Heart left ventricle (tissue), 16 donors: ENCODE measurements at places on chromosomes 1 and 21. TPM values are rescaled to one million over a fixed set of nuclear protein-coding genes. Genes with fewer than 3 reads are reported as not detected.

- no peak for DNase-seq
Observed at GRCh38 chr1:1836119-1836518, 54.8 kb downstream of the GNB1 start.

GRCh38 chr1:164704954-164705353, 146.0 kb downstream of the PBX1 start:
- DNase-seq, result no peak

DNA sequence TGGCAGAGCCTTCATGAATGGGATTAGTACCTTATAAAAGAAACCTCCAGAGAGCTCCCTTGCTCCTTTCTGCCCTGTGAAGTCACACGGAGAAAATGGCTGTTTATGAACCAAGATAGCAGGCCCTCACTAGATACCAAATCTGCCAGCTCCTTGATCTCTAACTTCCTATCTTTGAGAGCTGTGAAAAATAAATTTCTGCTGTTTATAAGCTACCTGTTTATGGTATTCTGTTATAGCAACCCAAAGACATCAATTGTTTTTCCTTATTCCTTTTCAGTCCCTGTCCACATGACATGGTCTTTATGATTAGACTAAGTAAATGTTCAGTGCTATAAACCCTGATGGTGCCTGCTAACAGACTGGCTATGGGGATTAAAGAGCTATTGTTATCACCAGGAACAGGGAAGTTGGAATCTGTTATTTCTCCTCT, 9.7 kb upstream of the STIL start:
- no peak for DNase-seq

- no peak for DNase-seq
Observed at GRCh38 chr21:41786509-41786987, 19.7 kb upstream of the RIPK4 start.

- DNase-seq, result no peak
Observed at GRCh38 chr1:78547081-78547480, 56.3 kb downstream of the PTGFR start.

- DNase-seq, result no peak
Observed at GRCh38 chr1:58618303-58618702, 41.3 kb upstream of the TACSTD2 start.

DNA sequence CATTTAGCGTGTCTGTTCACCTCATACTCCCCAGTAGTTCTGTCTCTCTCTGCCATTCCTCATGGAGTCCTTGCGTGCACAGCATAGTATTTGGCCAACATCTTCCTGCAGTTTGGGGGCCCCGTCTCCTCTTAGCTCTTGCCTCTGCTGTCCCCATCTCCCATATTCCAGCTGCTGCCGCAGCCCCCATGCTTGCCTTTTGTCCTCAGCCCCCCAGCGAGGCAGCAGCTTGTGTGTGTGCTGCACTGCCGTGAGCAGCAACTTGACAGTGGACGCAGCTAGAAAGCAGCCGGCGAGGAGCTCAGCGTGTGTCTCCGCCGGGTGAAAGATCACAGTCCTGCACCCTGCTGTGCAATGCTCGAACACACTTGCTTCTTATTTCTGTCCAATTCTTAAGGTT, 164.2 kb upstream of the COL6A1 start:
- no peak for DNase-seq

DNA sequence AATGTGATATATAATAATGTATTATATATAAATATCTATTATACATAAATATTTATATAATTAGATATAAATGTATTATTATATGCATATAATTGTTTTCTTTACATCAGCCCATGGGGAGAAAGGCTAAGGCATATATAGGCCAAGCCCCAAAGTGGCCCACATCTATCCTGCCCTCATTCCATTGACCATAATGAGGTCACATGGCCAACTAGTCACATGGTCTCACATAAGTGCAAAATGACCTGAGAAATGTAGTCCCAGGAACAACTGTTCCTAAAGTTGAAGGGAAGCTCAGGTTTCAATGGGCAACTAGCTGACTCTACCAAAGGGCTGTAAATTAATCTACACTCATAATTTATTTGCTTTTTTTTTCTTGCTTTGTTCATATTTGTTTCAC, 14.5 kb upstream of the CCDC185 start:
- DNase-seq, result no peak

GRCh38 chr1:6419397-6419803, 319 bp downstream of the HES2 start:
- no peak for DNase-seq

DNA sequence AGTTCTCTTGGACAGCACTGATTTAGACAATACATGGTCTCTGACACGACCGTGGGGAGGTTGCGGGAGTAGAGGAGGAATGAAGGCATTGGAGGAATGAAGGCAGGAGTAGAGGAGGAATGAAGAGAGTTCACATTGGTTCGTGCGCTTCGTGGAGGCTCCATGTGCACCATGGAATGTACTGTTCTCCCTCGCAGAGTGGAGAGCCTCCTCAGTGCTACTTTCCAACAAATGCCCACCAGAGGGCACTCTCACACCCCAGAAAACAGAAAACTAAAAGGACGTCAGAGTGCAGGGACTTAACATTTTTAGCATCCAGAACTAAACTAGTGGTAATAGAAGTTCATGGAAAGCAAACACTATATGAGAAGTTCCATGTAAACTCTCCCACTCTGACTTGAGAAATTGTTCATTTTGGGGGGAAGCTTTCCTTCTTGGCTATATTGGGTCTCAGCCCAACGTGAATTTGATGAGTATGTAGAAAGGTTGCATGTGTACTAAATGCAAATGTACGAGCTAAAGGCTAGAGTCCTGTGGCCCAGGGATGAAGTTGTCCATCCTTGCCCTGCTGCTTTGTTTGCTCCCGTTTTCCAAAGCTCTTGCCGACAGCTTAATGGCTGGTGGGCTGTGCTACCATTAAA, 211.6 kb downstream of the LMX1A start:
- DNase-seq, result peak; percentile 37

DNA sequence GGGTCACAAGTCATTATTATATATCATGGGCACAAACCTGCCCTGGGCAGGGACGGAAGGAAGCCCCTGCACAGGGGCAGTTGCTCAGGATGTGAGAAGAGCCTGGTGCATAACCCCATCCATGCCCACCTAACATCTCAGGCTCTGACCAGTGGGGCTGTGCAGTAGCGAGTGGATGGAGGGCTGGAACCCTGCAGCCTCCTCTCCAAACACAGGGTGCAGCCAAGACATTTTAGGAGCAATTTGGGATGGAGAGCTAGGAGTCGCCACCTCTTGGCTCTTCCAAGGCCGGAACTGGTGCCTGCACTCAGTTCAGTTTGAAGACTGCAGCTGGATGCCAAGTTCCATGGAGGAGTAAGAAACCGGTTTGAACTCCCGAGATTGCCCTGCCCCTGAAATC, 2.8 kb downstream of the MX1 start:
- DNase-seq, result no peak

DNA sequence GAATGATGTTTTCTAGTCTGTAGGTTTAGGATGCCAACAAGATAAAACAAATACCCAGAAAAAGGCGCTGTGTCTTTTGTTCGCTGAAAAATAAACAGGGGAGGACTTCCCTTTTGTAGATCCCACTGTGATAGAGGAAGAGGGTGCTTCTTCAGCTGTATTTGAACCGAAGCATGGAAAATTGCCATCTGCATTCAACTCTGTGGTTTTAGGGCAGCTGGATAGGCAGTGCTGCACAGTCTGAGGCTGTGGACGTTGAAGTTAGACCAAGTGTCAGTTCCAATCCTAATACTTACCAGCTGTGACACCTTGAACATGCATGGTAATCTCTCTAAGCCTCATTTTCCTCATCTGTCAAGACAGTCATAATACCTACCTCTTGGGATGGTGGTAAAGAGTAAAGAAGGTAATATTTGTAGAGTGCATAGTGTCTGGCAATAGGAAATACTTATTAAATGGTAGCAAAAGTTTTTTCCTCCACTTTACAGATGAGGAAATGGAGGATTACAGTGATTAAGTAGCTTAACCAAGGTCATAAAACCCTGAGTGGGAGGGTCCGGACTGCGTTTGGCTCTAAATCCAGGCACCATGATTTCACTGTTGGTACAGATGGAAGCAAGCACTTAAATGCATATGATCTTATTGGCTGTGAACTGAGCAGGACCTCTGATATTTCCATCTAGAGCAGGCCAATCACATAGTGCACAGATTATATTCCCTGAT, 48.5 kb downstream of the UTP25 start:
- no peak for DNase-seq

GRCh38 chr21:15018382-15018781, 46.4 kb downstream of the NRIP1 start:
- DNase-seq, result no peak

DNA sequence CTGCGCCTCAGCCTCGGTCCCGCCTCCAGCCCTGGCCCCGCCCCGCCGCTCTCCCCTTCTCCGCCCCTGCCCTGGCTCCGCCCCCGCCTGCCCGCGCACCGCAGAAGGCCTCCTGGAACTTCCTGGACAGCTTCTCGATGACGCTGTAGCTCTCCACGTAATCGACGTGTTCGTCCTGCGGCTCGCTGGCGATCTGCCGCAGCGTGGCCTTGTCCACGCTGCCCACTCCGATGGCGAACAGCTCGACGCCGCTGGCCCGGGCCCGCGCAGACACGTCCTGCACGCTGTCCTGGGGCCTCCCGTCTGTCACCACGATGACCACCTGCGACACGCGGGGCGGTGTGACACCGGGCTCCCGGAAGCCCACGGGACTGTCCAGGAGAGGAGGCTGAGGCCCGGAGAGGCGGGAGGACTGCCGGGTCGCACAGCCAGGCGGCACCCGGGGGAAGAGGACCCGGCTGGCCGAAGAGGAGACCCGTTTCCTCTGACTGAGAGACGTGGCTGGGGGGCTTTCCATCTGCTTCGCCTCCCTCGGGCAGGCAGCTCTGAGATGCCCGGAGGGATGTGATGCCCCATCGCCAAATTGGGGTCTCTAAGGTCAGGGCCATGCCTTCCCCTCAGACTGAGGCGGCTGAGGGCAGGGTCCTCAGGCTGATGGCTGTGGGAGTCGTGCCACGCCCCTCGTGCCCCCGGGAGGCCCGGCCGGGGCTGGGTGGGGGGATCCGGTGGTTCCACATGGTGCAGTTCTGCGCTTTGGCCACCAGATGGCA, 4.6 kb downstream of the MATN1 start:
- DNase-seq, result peak; percentile 90

DNA sequence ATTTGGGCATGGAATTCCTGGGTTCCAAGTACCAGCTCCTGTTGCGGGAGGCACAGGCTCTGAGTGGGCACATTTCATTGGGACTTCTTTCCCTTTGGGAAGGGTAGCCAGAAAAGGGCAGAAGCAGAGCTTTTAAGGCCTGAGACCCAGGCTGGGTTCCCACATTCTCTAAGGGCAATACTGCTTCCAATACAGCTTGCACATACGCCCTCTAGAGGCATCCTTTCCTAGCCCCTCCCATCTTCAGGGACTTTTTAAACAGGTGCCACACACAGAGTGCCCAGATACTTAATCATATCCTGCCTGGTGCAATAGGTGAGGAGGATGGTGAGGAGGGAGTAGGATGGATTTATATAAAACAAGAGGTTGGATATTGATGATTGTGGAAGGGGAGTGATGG, 5.7 kb downstream of the GPR88 start:
- no peak for DNase-seq

GRCh38 chr1:83706354-83706938, 292.5 kb downstream of the TTLL7 start:
- DNase-seq, result no peak

GRCh38 chr1:222521299-222522104, 26.4 kb downstream of the HHIPL2 start:
- no peak for DNase-seq

- no peak for DNase-seq
Observed at GRCh38 chr1:18118078-18118477, 10.5 kb downstream of the IGSF21 start.

- no peak for DNase-seq
Observed at GRCh38 chr1:56357927-56358690, 221.3 kb downstream of the PLPP3 start.

DNA sequence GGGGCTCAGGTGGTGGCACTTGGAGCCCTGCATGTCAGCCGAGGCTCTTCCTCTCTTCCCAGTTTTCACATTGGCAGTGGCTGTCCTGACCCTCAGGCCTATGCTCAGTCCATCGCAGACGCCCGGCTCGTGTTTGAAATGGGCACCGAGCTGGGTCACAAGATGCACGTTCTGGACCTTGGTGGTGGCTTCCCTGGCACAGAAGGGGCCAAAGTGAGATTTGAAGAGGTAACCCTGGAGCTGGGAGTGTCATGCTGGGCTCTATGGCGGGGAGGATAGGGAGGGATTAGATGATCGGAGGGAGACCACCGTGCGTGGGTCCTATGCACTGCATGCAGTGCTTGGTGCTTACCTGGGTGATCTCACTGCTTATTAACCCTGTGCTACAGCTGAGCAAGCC, 13.5 kb downstream of the AZIN2 start:
- no peak for DNase-seq

- DNase-seq, result no peak
Observed at GRCh38 chr1:27438621-27439061, 46.2 kb downstream of the GPR3 start.

DNA sequence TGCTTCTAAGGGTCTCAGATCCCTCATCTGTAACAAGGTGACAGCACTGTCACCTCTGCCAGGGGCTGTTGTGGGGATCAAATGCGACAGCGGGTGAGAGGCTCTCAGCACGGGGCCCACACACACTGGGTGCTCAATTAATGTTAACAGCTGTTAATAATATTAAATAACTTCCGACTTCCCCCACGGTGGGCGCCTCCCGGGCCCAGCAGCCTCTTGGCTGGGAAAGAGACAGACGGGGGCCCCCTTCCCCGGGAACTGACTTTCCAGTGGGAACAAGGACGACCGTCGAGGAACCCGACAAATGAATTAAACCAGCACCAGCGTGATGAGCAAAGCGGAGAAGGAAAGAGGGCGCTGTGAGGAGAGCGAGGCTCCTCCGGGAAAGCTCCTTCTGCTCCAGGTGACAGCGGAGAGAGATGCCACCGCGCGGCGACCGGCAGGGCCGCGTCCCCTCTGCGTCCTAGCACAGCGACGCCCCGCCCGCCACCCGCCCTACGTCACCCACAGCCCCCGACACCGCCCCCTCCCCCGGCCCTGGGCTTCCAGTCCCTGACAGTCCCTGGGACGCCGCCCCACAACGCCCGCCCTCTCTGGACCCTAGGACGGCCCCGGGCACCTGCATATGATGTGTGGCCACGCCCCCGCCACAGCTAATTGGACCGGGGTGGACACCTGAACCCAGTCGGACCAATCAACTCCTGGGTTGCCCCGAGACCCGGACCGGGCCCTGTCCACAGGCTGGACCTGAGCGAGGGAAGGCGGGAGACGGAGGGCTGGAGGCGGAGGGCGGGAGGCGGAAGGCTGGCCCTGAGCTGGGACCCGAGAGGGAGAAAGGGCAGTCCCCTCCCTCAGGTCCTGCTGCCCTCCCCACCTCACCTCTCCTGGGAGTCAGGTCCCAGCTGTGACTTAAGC, 38.2 kb downstream of the MATN1 start:
- DNase-seq, result peak; percentile 32

- DNase-seq, result no peak
Observed at GRCh38 chr1:72366466-72366865, 84.1 kb upstream of the NEGR1 start.

SERTAD4 gene
- total RNA-seq, result 2.4 TPM

GNG4 gene
- total RNA-seq, result not detected

KRTAP12-2 gene
- not detected for total RNA-seq

OR2L8 gene
- total RNA-seq, result not detected

ID3 gene
- 95.8 TPM for total RNA-seq

SPRR2G gene
- not detected for total RNA-seq

ENAH gene
- 83.8 TPM for total RNA-seq

TLCD4 gene
- total RNA-seq, result 46.2 TPM
